ENCODE measurements at places on chromosomes 12 and 14.

DNA sequence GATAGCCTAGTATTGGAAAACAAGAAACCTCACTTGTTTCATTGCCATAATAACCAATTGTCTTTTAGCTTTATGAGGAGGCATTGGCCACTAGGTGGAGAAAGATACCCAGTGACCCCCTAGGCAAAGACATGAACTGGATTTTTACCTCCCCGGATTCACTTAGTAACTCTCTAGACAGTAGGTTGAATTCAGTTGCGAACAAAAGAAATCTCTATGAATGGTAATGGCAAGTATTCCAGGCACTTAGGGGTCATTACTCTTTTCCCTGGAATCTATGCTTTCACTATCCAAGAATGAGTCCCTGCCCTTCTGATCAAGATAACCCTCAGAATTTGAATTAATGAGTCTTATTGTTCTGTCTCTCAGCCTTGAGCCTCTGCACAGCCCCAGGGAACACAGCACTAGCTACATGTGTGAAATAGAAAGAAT is 29.5 kb upstream of the RHOJ start:
- DNase-seq = no peak

DNA sequence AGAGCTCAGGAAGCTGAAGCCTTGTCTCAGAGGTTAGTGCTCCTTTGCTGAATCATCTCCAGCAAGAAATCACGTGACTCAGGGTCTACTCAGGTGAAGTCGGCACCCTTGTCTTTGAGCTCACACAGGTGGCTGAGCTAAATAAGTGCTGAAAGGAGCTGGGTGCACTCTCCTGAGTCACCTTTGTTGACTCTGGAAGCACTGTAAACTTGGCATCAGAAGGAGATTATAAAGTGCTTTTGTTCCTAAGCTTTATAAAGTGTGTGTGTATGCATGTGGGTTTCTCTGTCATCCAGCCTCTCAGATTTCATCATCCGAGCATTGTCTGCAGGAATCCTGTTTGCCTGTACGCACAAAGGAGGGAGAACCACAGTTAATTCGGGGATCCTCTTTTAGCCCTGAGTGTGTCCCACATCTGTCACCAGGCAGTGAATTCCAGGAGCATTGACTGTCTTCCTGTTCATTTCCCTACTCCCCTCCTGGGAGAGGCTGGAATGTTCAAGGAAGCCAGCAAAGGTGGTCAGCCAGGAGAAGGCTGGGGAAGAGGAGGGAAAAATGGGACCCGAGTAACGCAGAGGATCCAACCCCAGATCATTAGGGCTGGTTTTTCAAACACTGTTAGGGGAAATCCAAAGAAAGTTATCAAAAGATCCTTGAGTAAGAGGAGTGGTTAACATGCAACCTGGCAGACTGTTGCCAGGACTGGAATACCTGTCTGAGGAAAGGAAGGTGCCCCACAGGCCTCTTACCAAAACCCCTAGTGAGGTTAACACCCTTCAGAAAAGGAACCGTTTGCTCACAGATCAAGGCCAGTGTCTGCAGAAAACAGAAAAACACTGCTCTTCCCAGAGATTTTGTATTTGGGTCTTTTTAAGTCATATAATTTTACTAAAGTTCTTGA is 157.5 kb upstream of the HIF1A start:
- DNase-seq = peak; percentile 15

- no peak for DNase-seq
Measured at GRCh38 chr12:104462931-104463339, 6.2 kb downstream of the CHST11 start.

DNA sequence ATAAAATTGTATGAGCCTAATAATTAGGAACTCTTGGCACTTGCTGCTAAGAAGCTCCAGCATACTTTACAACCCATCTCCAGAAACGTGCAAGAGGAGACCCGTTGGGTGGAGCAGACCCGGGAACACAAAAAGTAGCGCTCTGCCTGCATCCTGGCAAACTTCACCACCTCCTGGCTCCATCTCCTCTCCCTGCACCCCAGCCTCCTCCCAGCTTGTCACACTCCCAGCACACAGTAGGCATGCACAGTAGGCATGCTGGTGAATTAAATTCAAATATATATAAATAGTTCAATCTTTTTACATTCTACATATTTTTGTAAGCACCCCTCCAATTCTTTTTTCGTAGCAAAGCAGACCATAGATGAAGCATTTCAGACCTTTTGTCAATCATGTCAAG is 1.2 kb downstream of the VSIG10 start:
- DNase-seq = no peak

- DNase-seq = no peak
Measured at GRCh38 chr14:93895023-93895604, 32.0 kb upstream of the FAM181A start.

DNA sequence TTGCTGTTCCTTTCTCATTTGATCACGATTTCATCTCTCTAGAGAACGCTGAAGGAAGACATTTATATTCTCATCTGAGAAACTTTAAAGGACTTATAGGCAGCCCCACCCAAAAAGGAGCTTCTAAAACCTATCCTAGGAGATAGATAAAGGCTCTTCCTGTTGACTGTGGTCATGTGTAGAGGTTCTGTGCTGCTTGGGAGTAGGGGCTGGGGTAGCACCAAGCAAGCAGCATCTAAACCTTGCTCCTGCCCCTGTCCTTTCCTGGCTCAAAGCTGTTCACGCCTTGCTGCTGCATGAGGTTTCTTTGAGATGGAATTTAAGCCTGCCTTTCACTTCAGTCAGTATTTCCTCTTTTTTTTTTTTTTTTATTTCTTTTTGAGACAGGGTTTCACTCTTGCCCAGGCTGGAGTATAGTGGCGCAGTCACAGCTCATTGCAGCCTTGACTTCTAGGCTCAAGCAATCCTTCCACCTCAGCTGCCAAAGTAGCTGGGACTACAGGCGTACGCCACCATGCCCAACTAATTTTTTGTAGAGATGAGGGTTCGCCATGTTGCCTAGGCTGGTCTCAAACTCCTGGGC is 41.4 kb downstream of the RAB35 start:
- no peak for DNase-seq

DNA sequence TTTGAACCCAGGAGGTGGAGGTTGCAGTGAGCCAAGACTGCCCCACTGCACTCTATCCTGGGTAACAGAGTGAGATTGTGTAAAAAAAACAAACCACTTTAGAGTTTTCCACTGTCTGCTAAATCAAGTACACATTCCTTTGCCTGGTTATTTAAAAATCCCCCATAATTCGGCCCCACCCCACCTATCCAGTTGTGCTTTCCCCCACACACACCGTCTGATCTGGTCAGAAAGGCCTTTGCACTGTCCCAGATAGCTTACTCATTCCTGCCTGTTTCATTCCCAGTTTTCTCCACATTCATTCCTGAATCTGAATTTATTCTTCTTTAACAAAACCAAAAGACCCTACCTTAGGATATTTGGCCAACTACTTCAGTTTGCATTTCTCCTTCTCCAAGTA is 29.5 kb downstream of the NINJ2 start:
- DNase-seq = no peak

- no peak for DNase-seq
Measured at GRCh38 chr14:21940887-21941856, 267.6 kb upstream of the OR4E1 start.

GRCh38 chr12:128823216-128823915 is 392 bp downstream of the SLC15A4 start:
- no peak for DNase-seq

GRCh38 chr12:114193474-114193873 is 212.5 kb downstream of the TBX5 start:
- DNase-seq = no peak

- DNase-seq = no peak
Measured at GRCh38 chr14:89493877-89494634, 77.0 kb upstream of the FOXN3 start.

- DNase-seq = no peak
Measured at GRCh38 chr12:116539905-116540482, 19.2 kb upstream of the MAP1LC3B2 start.
